ENCODE measurements at places on chromosomes 6 and 20.
A peak's percentile ranks its signal among the peaks of the same experiment; 100 is the strongest.

GRCh38 chr6:132513831-132514545 is 1.1 kb upstream of the STX7 start:
- no peak for DNase-seq

DNA sequence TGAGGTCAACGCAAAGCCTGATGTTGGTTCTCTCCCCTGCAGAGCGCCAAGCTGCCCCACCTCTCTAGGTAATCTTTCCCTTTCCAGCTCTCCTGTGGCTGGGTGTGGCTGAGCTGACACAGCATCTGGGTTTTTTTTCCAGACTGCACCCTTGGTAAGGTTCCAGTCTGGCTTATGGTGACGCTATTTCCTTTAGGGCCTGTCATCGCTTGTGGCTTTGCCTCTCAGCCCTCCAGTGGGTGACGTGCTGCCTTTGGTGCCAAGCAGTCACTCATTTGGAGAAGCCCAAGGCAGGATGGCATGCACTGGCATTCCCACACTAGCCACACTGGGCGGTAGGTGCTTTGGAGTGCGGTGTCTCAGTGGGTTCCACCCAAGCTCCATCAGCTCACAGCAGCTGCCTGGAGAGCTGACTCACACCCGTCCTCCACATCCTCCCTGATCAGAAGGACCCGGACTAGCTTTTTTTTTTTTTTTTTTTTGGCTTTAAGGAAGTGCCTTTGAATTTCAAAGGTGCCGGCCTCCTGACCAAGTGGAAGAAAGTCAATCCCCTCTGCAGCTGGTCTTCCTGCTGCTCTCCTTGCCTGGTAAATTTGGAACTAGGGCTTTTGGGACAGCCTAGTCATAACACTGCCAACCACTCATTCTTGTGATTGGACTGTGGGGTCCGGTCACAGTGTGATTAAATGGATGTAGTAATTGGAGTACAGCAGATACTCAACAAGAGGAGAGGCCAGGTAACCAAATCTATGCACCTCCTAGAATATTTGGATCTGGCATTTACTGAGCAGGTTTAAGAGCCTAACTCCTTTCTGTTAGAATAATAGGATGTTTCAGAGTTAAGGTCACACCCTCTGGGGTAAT is 153.6 kb downstream of the CD83 start:
- DNase-seq, result peak; percentile 7

DNA sequence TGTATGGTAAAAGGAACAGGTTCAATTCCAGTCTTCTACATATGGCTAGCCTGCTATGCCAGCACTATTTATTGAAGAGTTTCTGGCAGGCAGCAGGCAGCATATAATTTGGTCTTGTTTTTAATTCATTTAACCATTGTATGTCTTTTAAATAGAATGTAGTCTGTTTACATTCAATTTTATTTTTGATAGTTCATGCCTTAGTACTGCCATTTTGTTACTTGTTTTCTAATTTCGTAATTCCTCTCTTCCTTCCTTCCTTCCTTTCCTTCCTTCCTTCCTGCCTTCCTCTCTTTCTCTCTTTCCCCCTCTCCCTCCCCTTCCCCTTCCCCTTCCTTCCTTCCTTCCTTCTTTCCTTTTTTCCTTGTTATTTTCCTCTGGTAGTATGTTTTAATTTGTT is 17.6 kb upstream of the OR2J2 start:
- no peak for DNase-seq

DNA sequence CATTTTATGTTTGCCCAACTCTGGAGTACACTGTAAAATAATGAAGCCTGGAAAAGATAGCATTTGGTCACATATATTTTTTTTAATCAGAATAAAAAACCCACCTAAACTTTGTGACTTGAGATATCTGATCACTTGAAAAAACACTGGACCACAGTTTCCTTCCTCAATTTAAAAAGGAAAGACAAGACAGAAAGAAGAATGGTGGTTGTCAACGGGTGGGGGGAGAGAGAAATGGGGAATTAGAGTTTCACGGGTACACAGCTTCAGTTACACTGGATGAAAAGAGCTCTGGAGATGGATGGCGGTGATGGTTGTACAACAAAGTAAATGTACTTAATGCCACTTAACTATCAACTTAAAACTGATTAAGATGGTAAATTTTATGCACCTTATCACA is 14.7 kb upstream of the DST start:
- DNase-seq, result no peak

DNA sequence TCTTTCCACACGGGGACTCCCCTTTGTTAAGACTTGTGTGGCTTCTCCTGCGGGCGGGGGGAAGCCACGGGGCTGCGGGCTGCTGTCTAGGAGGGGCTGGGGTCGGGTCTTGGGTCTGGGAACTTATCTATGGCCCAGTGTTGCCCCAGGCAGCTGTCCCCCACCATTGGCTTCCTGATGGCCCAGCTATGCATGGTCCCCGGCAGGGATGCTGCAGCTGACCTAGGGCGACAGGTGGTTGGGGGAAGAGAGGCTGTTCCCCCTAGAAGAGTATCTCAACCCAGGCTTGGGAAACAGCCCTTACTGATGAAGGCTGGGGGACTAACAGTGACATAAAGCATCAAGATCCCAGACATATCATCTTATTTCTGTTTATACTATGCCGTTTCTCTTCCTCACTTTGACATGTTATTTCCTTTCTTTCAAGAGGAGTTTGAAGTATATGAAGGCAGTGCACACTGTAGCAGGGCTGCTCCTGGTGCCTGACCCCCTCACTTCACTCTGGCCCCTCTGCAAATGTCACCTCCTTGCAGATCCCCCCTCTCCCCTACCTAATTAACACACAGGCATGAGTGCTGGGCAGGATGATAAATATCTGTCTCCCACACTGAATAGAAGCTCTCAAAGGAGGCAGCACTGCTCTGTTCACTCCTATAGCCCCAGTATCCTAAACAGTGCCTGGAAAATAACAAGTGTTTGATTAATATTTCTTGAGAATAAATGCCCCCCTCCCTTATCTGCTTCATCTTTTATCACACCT is 87.0 kb downstream of the HIVEP2 start:
- DNase-seq, result no peak

DNA sequence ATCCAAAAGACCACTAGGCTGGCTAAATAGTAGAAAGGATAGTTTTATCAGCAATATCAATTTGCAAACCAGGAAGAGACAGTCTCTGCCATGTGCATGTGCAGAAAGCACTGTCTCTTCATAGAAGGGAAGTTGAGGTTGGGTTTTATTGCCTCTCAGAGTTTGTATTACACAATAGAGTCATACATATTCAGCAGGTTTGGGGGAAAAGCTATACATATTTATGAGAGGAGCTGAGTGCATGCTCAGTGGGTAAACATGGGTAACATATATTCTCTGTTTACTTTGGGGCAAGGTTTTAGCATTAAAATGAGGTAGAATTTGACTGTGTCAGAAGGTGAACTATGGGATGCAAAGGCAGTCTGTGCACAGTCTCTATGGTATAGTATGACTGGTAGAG is 14.9 kb downstream of the TMEM170B start:
- no peak for DNase-seq

GRCh38 chr20:32132911-32133549 is 23.5 kb downstream of the TM9SF4 start:
- no peak for DNase-seq

DNA sequence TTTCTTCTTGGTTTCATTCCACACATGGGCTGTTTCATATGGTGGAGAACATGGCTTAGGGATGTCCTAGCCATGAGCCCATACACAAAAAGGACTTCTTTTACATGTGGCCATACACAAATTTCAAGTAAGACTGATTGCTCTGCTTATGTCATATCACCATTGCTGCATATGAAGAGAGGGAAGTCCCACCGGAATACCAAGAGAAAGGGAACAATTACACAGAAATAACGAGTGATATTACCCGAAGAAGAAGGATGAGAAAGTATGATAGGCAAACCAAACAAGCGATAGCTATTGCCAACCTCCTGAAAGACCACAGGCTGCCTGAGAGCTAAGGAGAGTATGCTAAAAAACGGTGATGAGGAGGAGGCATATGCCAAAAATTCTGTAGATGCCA is 70.5 kb upstream of the TNFRSF21 start:
- DNase-seq, result no peak

GRCh38 chr6:31528821-31529328 is at the start of gene MCCD1:
Gene MCCD1, plus strand, starts transcription at chr6:31528962. Its CDS starts 53 bp downstream, at chr6:31529015.
- DNase-seq, result no peak

DNA sequence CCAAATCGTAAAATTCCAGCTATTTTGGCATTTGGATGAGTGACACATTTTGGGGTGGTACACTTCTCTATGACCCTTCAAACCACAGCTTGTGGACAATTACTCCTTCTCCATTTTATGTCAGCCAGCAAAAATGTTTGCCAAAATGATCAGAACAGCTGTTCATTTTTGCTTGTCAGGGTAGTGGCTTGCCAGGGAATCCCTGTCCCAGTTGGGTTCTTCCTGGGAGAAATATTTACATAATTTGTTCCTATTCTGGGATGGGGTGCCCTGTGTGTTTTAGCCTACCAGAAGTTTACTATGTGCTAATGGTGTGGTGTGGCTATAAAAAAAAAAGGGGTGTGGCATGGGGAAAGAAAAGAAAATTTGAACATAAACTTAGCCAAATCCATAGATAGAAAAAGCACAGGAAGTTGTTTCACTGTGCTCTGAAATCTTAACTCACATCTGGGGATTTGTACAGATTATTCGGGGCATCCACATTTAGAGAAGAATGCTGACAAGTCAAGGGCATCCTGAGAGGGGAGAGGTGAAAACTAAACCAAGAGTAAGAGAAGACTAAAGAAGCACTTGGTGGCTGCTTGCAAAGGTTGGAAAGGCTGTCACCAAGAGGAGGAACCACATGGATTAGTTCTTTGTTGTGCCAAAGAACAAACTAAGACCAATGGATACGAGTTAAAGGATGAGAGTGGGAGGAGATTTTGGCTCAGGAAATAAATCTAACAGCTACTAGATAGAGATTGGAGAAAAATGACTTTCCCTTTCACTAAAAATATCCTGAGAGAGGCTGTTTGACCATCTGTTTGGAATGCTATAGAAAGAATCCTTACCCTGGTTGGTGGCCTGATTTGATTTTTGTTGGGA is 55.2 kb upstream of the RBM24 start:
- DNase-seq, result no peak

- DNase-seq, result no peak
Measured at GRCh38 chr6:156109713-156110112, 654.1 kb upstream of the NOX3 start.

GRCh38 chr6:71481011-71481410 is 192.4 kb downstream of the OGFRL1 start:
- no peak for DNase-seq

DNA sequence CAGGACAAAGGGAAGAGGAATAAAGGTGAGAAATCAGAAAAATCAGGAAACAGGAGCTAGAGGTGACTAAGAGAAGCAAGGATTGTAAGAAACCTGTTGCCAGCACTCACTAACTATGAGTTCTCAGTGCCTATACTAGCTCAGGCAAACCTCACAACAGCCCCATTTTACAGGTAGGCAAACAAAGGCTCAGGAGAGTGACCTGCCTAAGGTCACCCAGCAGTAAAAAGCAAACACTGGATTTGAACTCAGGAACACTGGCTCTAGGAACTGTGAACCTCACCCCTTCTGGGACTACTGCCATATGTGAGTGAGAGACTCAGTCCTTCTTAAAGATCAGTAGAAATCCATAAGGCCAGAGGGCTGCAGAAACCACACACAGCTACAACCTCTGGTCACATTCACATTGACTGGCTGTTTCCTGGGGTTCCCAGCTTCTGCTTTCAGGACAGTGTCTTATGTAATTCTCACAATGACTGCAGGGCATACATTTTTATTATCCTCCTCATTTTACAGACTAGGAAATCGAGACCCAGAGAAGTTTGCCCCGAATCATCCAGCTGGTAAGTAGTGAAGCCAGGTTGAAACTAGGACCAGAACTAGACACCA is 80.7 kb upstream of the MAFB start:
- no peak for DNase-seq

DNA sequence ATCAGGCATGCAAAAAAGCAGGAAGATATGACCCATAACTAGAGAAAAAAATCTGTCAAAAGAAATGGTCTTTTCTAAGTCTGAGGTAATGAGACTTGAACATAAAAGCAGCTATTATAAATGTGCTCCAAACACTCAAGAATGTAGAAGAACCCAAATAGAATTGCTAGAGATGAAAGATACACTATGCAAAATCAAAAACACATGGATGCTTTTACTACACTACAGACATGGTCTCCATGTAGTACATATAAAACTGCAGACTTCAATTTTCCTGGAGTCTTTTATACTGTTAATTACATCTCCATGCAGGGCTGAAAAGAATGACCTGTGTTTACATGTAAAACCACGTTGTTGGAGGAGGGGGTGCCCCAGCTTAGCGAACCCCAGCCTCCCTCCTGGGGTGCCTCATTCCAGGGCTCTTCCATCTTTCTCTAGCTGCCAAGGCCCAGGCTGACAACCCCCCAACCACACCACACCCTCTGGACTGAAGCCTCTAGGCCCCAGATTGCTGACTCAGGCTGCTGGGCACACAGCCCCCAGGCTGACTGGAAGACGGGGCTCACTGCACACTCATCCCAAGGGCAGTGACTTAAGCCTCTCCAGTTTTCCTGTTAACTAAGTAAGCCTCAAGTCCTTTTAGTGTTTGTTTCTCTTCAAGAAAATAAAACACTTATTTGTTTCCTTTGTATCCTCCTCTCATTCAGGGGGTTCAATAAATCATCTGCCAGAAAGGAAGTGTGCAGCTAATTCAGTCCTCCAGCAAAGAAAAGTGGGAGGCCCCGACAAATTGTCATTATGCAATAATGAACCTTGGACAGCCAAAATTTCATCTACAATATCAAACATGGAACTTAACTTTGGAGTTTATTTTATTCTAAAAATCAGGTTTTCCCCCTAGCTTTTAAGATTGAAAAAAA is 26.0 kb upstream of the PLAGL1 start:
- no peak for DNase-seq

DNA sequence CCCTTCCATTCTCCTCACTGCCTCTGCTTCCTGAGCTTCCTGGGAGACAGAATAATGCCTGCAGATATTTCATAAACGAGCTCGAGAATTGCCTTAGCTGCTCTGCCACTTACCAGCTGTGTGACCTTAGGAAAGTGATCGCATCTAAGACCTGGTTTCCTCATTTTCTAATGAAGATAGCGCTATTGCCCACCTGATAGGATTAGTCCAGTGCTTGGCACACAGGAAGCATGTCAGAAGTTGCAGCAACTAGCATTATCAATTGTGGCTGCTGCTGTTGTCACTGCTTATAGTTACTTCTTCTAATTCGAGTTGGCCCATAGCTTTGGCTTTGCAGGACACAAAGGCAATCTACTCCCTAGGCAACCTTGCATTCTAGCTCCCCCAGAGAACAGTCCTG is 305.5 kb upstream of the SGK1 start:
- DNase-seq, result no peak

DNA sequence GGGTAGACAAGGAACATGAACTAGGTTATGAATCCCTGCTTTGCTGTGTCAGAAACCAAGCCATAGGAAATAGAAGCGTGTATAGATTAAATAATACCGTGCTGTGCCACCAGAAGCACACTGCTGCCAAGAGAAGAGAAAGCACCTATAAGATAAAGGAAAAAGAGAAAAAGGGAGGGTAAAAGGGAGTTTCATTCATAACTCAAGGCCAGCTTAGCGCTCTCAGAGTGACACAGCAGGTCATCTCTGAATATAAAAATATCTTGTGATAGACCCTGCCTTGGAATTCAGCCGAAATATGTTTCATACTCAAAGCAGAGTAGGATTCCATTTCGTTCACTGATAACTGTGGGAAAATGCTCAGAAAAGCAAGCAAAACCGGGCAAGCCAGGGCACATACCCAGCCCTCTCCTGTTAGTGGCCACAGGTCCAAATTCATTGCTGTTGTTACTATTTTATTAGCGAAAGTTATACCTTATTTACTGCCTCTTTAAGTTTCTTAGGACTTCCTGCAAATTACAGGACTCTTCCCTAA is 8.7 kb downstream of the JAG1 start:
- no peak for DNase-seq

GRCh38 chr6:121881974-121882667 is 446.7 kb downstream of the GJA1 start:
- DNase-seq, result no peak
